ENCODE measurements at places on chromosomes 6 and 20. TPM values are rescaled to one million over a fixed set of nuclear protein-coding genes. Genes with fewer than 3 reads are reported as not detected.

DNA sequence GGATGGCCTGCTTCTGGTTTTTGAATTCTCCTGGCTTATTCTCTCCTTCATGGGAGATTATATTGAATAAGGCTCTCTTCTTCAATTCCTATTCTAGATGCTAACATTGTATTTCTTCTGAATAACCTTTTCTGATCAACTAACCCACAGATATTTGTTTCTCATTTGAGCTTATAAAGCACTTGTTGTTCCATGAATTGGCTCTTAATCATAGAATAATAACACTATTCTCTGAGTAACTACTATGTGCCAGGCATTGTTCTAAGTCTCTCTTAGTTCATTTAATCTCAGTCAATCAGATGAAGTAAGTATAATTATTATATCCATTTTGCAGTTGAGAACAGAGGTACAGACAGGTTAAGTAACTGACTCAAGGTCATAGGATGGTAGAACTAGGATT is 136.3 kb upstream of the MLIP start:
- H3K27me3 ChIP-seq, result no peaks in the 10 kb centered on the region
- no peak overlapping the region for H3K4me3 ChIP-seq
- DNase-seq, result no peak
- no peaks in the 10 kb centered on the region for H3K4me1 ChIP-seq

GRCh38 chr6:149761438-149761837 is 11.9 kb downstream of the PCMT1 start:
- no peak overlapping the region for H3K4me3 ChIP-seq
- DNase-seq, result no peak
- no peaks in the 10 kb centered on the region for H3K36me3 ChIP-seq
- H3K27me3 ChIP-seq, result no peaks in the 10 kb centered on the region

The KCNQ2 gene
- not detected for total RNA-seq

DNA sequence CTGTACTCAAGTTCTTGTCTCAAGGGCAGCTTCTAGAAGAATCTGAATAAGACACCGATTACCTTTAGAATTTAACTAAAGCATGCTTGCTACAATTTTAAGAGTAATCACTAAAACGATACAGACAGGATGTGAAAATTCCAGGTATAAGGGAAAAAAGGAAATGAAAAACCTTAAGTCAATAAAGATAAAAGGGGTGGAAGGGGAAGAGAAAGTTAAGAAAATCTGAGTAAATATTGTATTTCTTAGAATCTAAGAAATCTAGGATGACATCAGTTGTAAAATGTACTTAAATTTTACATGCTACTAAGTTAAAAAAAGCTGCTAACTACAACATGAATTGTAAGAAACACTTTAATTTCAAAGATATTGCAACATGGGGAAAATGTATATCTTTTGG is 30.3 kb upstream of the MOCS1 start:
- no peak overlapping the region for H3K4me3 ChIP-seq
- no peaks in the 10 kb centered on the region for H3K4me1 ChIP-seq
- no peaks in the 10 kb centered on the region for H3K27me3 ChIP-seq
- H3K36me3 ChIP-seq, result no peaks in the 10 kb centered on the region
- no peak overlapping the region for H3K27ac ChIP-seq
- no peak for DNase-seq

- no peak for DNase-seq
- no peaks in the 10 kb centered on the region for H3K4me1 ChIP-seq
- no peaks in the 10 kb centered on the region for H3K27me3 ChIP-seq
- H3K36me3 ChIP-seq, result no peaks in the 10 kb centered on the region
- H3K27ac ChIP-seq, result no peak overlapping the region
- no peak overlapping the region for H3K4me3 ChIP-seq
These were observed 23.5 kb downstream of the PTCHD4 start for GRCh38 chr6:48087448-48087847.

DNA sequence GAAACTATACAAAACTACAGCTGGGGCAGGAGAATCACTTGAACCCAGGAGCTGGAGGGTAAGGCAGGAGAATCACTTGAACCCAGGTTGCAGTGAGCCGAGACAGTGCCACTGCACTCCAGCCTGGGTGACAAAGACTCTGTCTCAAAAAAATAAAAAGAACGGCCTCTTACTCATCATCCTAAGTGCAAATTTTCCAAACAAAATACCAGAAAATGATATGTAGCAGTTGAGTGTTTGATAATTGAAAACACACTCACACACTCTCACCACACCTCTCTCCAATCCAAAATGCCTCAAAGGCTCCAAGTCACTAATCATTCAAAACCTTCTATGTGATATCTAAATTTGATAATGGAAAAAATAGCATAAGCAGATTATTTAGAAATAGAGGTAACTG is 198.6 kb upstream of the SHLD1 start:
- no peak overlapping the region for H3K27ac ChIP-seq
- H3K4me3 ChIP-seq, result no peak overlapping the region
- no peak for DNase-seq
- peaks cover 6% of the 10 kb centered on the region for H3K36me3 ChIP-seq
- no peaks in the 10 kb centered on the region for H3K4me1 ChIP-seq
- no peaks in the 10 kb centered on the region for H3K27me3 ChIP-seq

The CST3 gene
- 679 TPM for total RNA-seq
